ENCODE measurements at places on chromosomes 5 and 9.

GRCh38 chr9:86079421-86079831, 19.9 kb downstream of the GOLM1 start:
- no peak for DNase-seq

DNA sequence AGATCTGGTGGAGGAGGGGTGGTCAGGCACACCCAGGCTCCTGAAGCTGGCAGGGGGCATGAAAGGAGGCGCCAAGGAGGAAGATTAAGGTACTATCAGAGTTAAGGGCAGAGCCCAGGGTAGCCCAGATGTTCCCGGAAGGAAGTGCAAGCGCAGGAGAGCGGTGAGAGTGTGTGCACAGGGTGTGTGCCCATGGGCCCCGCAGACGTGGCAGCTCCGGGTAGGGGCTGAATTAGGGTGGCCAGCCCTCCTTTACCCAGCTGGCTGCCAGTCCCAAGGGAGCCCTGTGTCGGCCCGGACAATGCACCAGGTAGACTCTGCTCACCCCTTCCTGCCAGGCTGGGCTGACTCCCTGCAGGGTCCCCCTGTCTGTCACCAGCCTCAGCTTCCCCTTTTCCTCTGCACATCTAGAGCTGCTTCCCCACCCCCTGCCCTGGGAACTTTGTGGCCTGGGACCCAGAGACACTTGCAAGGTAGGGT, at the start of gene SMIM33:
SMIM33 (plus strand) TSS at position 184 of the 480 bp plus-strand sequence; CDS start at position 302, 118 bp downstream.
- DNase-seq = no peak

GRCh38 chr5:57441557-57441956, 41.1 kb downstream of the ACTBL2 start:
- no peak for DNase-seq

- DNase-seq = no peak
Measured at GRCh38 chr5:135578305-135578684, 496 bp downstream of the CXCL14 start.

DNA sequence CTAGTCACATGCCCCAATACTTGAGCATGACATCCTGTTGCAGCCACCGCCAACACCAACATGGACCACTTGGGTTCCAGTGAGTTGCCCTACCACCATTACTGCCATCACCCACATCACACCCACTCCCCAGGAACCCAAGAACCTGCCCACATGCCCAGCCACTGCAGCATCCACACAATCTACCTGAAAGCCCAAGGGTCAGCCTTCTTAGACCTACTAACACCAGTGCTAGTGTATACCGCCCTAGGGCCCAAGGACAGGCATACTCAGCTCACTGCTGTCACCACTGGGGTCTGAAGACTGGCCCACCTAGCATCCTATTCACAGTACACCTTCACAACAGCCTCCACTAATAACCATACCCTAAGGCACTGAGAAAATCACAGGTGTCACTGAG, 82.0 kb downstream of the SYK start:
- DNase-seq = no peak

DNA sequence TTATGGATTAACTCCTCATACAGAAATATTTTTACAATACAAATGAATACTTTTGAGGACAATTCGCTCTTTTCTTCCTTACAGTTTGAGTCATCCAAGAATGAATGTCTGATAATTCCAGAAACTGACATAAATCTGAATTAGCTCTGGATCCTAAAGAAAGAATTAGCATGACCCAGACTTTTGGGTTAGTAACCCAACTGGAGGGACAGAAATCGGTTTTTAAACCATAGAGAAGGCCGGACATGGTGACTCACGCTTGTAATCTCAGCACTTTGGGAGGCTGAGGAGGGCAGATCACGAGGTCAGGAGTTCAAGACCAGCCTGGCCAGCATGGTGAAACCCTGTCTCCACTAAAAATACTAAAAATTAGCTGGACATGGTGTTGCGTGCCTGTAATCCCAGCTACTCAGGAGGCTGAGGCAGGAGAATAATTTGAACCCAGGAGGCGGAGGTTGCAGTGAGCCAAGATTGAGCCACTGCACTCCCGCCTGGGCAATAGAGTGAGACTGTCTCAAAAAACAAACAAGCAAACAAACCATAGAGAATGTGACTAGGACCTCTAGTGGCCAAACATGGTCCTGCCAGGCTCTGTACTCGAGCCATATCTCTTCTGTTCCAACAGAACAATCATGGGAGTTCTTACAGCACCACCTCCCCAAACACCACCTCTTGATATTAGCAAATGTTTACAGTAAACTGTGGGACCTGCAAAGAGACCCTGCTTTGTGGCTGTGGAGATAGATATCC, 44.8 kb downstream of the LURAP1L start:
- DNase-seq = no peak

- DNase-seq = no peak
Measured at GRCh38 chr5:94736498-94736897, 118.0 kb downstream of the SLF1 start.

All from NCI-H774 (cell line).